ENCODE measurements at places on chromosomes 2 and 18.

- no peak for DNase-seq
These were observed 205.7 kb upstream of the NXPH2 start for GRCh38 chr2:138985881-138986280.

GRCh38 chr2:139031722-139032121 is 251.5 kb upstream of the NXPH2 start:
- no peak for DNase-seq

DNA sequence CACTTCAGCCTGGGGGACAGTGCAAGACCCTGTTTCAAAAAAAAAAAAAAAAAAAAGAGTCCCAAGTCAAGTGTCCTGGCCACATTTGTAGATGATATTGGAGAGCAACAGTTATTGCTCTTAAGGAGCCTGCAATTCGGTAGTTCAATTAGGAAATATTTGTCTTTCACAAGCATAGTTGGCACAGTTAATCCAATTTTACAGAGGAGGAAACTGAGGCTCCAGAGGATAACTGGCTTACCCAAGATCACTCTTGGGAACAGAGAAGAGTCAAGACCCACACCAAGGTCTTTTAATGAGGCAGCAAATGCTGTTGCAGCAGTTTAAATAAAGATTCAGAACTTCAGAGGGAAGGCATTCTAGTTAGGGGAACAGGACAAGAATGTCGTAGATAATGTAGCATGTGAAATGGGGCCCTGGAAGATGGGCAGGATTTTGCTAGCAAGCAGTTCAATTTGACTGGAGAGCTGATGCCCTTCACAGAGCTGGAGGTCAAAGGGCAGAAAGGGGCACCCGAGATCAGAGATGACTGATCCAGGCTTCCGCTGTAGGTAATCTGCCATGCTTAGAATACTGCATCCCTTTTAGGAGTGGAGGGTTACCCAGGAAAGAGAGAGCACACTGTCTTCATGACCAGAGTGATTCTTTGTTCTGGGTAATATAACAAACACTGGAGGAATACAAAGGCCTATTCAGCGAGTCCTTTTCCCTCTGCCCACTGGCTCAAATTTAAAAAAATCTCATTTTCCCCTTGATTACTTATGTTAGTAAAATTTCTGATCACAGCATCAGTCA is 3.0 kb downstream of the NPC1 start:
- DNase-seq, result no peak

- no peak for DNase-seq
These were observed 251.8 kb downstream of the LPIN1 start for GRCh38 chr2:11998218-11998617.

DNA sequence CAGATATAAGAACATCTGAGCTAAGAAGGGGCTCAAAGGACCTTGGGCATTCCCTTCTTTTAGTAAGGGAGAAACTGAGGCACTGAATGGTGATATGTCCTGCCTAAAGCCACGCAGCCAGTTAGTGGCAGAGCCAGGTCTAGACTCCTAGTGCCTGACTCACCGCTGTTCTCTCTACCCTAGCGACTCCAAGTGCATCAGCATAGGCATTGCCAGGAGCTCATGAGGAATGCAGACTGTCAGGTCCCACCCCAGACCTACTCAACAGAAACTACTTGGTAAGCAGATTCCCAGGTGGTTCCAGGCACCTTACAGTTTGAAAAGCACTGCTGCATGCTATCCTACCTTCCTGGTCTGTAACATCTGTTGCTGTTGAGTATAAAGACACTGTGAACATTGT is 158.9 kb downstream of the MSH2 start:
- no peak for DNase-seq

- no peak for DNase-seq
These were observed 32.3 kb upstream of the COL6A3 start for GRCh38 chr2:237446338-237446665.

GRCh38 chr2:56812432-56812831 is 628.6 kb downstream of the CCDC85A start:
- DNase-seq, result no peak

- no peak for DNase-seq
These were observed 123.9 kb upstream of the FAM136A start for GRCh38 chr2:70425682-70426301.

DNA sequence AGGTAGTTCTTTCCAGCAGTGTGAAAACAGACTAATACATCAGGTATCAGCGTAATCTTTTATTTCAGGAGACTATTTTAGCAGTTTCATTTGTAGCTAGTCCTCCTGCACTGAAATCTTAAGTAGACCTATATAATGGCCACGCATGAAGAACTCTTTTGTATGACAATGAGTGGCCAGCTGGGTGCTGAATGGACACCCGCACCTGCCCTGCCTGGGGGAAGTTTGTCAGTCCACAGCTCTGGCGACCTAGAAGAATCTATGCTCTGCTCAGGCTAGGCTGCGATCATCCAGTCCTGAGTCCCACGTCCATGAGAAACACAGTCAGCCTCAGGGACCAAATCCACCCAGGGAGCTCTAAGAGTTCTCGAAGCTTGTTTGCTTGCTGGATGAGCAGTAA is 709.2 kb upstream of the ID2 start:
- no peak for DNase-seq

GRCh38 chr2:6623746-6624145 is 242.0 kb downstream of the CMPK2 start:
- no peak for DNase-seq

DNA sequence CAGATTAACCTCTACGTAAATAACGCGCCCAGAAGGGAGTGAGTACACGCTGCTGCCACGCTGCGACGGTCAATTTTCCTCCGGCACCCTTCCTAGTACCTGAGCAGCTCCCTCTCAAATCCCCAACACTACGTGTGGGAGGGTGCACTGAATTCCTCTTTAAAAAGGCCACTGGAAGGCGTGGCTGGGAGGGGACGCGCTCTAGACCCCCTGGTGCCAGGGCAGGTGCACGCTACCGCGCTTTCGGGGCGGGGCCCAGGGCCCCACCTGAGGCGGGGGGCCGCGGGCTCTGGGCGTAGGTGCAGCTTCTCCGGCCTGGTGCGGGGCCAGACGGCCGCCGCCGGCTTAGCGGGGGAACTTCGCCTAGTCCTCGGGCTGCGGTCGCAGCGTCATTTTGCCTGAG is 668 bp upstream of the ANKRD12 start:
- DNase-seq, result no peak

- DNase-seq, result no peak
These were observed 20.6 kb upstream of the ANKRD53 start for GRCh38 chr2:70957798-70958197.

DNA sequence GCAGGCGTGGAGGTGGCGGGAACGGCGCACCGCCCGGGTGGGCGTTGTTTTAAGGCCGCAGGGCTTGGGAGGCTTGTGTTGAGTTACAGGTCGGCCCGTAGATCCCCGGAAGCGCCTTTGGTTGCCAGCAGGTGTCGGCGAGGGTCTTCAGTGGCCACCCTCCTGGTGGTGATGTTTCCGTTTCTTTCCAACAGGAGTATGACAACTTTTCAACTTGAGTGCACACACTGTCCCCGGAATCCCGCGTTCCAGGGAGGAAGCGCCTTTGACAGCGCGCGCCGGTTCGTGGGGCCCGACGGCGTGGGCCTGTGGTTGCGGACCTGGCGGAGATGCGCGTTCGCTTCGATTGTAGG is 1.0 kb upstream of the HDAC4 start:
- DNase-seq, result no peak

GRCh38 chr2:57075226-57075625 is 891.4 kb downstream of the CCDC85A start:
- DNase-seq, result no peak

DNA sequence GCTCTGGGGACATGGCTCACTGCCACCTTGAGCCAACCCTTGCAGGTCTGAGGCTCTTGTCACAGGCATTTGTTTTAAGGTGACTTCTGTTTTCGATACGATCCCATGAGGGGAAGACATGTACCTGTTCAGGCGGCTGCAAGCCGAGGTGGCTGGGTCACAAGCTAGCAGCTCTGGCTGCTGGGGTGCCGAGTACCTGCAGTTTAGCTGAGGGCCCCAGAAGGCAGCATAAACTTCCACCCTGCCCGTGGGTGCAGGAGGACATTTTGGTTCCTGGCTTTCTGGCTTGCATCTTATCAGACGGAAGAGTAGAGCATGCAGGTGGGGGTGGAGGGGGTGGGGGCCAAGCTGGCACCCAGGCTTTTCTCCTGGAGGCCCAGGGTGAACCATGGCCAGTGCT is 28.4 kb downstream of the COA5 start:
- DNase-seq, result no peak

DNA sequence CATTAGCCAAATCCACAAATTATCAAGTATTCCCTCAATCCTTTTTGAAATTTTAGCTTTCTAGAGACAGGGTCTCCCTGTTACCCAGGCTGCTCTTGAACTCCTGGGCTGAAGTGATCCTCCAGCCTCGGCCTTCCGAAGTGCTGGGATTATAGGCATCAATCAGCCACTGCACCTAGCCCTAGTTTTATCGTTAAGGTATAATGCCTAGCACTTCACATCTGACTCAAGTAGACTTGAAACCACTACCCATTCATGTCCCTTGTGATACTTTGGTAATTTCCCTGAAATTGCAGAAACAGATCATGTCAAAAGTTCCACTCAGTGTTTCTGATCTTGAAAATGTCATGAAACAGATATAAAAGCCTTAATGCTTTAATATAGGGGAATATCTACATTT is 26.3 kb downstream of the MEX3C start:
- no peak for DNase-seq

- DNase-seq, result no peak
These were observed 90.2 kb downstream of the ACTR2 start for GRCh38 chr2:65317841-65318240.

DNA sequence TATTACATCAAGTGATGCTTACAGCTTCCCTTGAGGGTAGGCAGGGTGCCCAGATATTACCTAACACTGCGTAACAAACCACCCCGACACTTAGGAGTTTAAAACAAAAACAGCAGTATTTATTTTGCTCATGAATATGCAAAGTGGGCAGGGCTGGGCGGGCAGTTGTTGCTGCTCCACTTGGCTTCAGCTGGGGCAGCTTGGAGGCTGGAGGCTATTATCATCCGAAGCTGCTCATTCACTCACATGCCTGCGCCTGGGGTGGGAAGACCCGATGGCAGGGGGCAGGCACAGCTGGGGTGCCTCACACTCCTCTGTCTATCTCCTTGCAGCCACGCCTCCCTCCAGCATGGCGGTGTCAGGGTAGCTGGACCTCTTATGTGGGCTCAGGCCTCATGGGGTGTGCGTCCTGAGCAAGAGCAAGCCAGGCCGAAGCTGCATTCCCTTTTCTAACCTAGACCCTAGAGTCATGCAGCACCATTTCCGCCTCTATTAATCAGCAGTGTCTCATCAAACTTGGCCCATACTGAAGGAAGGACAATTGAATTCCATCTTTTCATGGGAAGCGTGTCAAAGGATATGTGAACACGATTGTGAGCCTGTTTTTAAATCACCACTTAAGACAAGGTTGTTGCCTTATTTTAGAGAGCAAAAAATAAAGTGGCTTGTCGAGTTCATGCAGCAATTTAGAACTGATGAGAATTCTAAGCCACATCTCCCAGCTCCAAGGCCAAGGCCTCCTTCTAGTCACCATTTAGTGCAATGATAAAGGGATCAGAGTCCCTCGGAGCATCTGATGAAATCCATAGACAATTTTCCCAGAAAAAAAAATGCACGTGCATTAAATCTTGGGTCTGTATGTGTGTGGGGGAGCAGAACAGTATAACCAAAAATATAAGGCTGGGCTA is 54.9 kb downstream of the SDC1 start:
- no peak for DNase-seq

Measured in activated gamma-delta T cell treated with Interleukin-2 at 50 U/mL for 16 hours (primary cell).